ENCODE measurements at places on chromosomes 13 and 19.

GRCh38 chr19:50213925-50214324 lies 10.5 kb downstream of the MYH14 start:
- no peak for DNase-seq

GRCh38 chr19:48696353-48697010 lies 711 bp downstream of the FUT2 start:
- DNase-seq: no peak

GRCh38 chr13:98203646-98204326 lies 26.7 kb upstream of the RNF113B start:
- no peak for DNase-seq

GRCh38 chr13:40668335-40668734 lies 1.9 kb upstream of the FOXO1 start:
- peak; percentile 63 for DNase-seq

GRCh38 chr19:2246801-2247361 lies 2.2 kb upstream of the AMH start:
- no peak for DNase-seq

DNA sequence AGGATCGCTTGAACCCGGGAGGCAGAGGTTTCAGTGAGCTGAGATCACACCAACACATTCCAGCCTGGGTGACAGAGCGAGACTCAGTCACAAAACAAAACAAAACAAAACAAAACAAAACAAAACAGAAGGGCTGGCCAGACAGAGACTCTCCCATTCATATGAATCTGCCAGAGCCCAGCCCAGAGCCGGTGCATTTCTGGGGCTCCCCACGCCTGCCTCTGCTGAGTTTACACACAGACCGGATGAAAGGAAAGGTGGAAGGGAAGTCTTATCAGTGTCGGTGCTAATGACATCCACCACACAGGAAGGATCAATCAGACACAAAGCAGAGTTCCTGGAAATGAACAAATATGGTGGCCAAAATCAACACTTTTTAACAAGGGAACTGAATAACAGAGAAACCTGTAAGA lies 6.8 kb downstream of the TRAPPC6A start:
- DNase-seq: peak; percentile 87

GRCh38 chr13:60431108-60431700 lies 34.2 kb downstream of the TDRD3 start:
- DNase-seq: peak; percentile 70

DNA sequence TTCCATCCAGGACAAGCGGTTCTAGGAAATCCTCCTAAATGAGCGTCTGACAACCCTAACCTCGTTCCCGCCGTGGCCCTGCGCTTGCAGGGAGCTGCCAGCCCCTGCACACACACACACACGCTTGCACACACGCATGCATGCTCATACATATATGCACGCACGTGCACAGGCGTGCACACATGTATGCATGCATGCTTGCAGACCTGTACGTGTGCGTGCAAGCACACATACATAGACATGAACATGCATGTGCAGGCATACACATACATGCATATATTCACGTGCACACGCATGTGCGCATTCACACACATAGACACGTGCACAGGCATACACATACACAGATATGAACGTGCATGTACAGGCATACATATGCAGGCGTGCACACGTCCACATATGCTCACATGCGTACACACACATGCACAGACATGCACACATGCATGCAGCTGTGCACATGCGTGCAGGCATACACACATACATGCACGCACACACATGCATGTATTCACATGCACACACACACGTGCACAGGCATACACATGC lies 35.6 kb downstream of the SMIM24 start:
- DNase-seq: no peak

DNA sequence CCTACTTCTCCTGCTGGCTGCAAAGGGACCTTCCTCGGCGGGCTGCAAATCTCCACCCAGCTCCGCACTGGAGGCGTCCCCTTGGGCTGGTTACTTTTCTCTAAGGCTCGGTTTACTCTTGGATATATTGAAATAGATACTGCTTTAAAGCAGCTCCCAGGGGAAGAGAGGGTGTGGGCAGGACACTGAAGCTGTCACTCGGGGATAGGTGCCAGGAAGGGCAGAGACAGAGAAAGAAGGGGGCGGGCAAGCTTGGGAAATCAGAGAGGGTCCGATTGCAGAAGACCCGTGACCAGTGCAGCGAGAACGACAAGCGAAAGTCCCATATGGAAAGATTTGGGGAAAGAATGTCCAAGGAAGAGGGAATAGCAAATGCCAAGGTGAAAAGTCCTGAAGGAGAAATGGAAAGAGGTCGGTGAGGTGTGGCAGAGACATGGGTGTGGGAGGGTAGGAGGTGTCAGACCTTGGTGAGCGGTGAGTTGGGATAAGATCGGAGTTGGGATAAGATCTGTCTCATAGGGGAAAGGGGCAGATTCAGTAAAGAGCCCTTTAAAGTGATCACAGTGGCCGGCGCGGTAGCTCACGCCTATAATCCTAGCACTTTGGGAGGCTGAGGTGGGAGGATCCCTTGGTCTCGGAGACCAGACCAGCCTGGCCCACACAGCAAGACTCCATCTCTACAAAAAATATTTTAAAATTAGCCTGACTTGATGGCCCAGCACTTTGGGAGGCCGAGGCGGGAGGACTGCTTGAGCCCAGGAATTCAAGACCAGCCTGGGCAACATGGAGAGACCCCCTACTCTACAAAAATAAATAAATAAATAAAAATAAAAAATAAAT lies 618 bp downstream of the THSD8 start:
- no peak for DNase-seq

- DNase-seq: no peak
These were observed 362.5 kb downstream of the ZNF536 start for GRCh38 chr19:30734669-30735068.

DNA sequence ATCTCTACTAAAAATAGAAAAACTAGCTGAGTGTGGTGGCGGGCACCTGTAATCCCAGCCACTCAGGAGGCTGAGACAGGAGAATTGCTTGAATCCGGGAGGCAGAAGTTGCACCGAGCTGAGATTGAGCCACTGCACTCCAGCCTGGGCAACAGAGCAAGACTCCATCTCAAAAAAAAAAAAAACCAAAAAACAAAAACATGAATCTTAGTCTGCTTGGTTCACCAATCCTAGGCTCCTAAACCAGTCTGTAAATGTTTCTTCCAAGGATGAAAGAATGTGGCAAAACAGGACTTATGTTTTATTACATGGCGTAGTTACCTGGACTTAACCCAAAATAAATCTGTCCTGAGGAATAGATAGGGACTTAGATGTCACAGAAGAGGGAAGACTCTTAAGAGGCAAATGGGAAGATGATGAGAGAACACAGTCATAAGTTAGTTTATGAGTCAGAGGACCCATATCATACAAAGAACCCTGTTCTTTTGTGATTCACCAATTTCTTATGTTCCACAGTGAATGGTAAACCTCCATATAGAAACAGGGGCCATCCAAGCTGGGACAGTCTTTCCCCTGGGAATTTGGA lies 6.9 kb upstream of the FBXL3 start:
- DNase-seq: no peak

- DNase-seq: no peak
These were observed 502.8 kb upstream of the SLITRK5 start for GRCh38 chr13:87168390-87168789.

DNA sequence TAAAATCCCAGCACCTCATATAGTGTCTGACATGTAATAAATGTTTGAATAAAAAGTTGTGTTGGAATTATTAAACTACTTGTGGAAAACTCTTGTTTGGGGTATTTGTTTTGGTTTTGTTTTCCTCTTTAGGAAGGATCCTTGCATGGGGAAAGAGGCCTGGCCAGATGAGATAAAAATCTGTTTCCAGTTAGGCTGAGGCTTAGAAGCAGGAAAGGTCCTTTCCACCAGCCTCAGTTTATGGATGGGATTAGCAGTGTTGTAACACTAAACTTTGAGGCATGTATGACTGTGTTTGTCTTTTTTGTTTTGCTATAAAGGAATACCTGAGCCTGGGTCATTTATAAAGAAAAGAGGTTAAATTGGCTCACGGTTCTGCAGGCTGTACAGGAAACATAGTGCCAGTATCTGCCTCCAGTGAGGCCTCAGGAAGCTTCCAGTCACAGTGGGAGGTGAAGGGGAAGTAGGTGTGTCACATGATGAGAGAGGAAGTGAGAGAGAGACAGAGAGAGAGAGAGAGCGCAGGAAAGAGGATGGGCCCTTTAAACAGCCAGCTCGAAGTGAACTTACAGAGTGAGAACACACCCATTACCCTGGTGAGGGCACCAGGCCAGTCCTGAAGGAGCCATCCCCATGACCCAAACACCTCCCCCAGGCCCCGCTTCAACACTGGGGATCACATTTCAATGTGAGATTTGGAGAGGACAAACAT lies 21.6 kb downstream of the SPATA13 start:
- no peak for DNase-seq

- DNase-seq: no peak
These were observed 363.8 kb upstream of the PCDH20 start for GRCh38 chr13:61779456-61779855.

GRCh38 chr19:6038634-6039405 lies 60.9 kb upstream of the RANBP3 start:
- DNase-seq: no peak

- no peak for DNase-seq
These were observed 16.3 kb upstream of the KIR3DL3 start for GRCh38 chr19:54707962-54708361.

- DNase-seq: no peak
These were observed 3.9 kb upstream of the SLC27A1 start for GRCh38 chr19:17466487-17466850.

DNA sequence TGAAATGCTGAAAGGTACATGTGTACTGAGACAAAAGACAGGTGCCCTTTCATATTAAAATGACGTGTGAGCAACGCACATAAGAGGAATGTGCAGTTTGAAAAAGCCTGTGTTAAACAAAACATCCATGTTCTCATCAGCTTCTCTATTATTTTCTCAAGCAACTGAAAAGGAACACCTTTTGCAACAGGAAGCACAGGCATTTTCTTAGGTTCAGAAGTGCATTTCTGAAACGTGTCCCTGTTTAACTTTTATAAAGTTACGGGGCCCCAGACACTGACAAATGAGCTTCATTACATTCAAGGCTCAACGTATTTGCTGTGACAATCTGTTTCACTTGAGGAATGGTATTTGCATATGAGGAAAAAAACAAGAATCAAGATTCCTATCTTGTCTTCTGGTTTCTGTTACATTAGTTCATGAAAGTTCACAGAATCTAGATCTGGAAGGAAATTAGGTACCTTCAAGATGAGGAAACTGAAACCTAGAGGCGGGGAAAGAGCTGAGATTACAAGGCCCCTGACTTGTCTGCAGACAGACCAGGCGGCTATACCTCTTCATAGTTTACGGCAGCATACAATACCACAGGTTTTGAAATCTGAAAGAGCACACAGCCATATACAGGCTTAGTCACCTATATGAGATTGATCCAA lies 431.7 kb downstream of the KLF12 start:
- peak; percentile 74 for DNase-seq

GRCh38 chr13:98839856-98840769 lies 87.6 kb upstream of the SLC15A1 start:
- peak; percentile 37 for DNase-seq
